ENCODE measurements at places on chromosomes 7 and 10.

- no peak for DNase-seq
Measured at GRCh38 chr10:84292502-84292901, 35.9 kb upstream of the CCSER2 start.

GRCh38 chr7:2172311-2173188 is 60.2 kb downstream of the MAD1L1 start:
- peak; percentile 86 for DNase-seq

GRCh38 chr10:24215196-24215595 is 6.3 kb downstream of the KIAA1217 start:
- no peak for DNase-seq

GRCh38 chr7:148791546-148791945 is 92.5 kb downstream of the EZH2 start:
- no peak for DNase-seq

GRCh38 chr10:129912986-129913695 is 50.9 kb downstream of the EBF3 start:
- DNase-seq = no peak

DNA sequence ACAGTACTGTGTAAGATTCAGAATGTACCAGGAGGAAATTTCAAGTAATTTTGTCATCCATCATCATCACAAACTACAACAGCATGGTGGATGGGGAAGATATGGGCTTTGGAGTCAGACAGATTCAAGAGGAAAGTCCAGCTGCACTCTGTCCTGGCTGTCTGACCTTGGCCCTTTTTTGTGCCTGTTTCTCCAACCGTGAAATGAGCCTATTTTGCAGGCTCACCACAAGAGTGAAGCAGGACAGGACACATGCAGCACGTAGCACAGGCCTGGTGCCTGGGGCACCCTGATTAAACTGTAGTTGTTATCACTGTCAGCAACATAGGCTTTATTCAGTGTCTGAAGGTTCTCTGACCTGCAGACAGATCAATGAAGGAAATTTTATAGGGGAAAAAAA is 37.6 kb downstream of the RHOBTB1 start:
- DNase-seq = no peak

DNA sequence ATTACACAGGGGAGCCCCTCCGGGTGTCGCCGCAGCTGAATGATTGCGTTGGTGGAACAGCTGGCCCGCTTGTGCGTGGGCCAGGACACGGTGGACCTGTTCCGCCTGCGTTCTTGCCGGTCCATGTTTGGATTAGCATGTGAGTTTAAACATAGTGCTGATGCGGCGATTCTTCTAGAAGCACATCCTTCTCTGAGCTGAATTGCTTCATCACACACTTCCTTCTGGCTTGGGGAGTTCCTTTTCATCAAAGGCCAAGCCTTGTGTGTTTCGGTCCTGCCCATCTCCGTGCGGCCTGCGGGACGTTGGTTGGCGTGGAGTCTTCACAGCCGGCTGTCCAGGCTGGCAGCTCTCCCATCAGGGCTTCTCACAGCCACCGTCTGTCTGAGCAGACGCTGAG is 45.5 kb upstream of the SLC29A4 start:
- DNase-seq = peak; percentile 49

- no peak for DNase-seq
Measured at GRCh38 chr7:150727381-150727780, 9.8 kb upstream of the GIMAP5 start.

DNA sequence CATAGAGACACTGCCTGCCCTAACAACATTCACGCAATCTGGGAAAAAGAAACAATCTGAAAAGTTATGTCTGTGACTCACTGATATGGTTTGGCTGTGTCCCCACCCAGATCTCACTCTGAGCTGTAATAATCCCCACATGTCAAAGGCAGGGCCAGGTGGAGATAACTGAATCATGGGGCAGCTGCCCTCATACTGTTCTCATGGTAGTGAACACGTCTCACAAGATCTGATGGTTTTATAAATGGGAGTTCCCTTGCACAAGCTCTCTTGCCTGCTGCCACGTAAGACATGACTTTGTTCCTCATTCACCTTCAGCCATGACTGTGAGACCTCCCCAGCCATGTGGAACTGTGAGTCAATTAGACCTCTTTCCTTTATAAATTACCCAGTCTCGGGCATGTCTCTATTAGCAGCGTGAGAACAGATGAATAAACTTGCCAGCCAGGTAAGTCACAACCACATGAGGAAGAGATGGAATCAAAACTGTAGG is 341.5 kb upstream of the AOAH start:
- no peak for DNase-seq

- no peak for DNase-seq
Measured at GRCh38 chr10:74081941-74082718, 68.5 kb downstream of the AP3M1 start.

- peak; percentile 73 for DNase-seq
Measured at GRCh38 chr10:97072851-97073665, 112.7 kb downstream of the SLIT1 start.

DNA sequence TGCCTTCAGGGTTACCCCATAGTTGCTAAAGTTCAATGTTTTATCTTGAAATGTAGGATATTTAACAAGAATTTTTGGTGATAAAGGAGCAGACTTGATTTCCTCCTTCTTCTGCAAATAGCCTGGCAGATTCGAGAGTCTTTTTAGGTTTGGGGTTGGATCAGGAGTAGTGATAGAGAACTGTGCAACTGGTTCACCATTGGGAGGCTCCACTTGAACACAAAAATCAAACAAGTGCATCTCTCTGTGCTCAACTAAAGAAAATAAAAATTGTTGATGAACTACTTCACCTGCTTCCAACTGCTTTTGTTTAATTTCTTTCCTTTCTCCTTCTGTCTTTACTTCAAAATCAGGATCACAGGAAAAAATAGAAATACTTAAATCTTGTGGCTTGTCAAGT is 58.5 kb downstream of the MACC1 start:
- peak; percentile 9 for DNase-seq

DNA sequence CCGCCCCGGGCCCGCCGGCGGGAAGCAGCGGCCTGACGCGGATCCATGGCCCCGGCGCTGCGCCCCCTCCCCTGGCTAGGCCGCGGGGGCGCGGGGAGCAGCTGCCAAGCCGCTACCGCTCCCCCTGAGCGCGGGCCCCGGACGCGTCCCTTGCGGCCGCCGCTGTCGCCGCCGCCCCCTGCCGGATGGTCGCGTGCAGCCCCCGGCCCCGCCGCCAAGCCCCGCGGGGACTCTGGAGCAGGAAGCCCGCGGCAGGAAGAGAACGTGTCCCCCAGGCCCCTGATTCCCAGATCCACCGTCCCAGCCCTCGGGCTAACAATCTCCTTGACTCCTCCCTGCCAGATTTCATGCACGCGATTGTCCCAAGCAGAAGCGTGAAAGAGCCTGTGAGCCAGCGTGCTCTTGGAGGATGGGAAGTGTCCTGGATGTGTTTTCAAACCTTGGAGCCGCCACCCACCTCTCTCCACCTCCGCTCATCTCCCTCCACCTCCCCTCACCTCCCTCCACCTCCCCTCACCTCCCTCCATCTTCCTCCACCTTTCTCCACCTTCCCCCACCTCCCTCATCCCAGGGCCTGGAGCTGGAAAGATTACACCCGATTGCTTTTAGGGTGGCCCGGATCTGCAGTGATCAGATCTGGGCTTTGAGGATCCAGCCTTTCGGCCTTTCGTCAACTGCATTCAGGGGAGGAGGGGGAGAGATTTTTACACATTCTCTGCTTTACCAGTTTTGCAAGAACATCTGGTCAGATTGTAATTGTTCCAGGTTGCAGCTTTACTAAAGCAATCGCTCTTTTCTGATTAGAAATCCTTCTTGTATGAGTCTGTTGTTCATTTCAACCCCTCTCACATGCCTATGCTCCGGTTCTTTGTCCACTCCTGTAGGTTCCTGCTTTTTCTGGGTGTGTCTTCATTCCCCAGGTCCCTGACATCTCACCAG is 570 bp upstream of the PRTFDC1 start:
- peak; percentile 75 for DNase-seq

- DNase-seq = no peak
Measured at GRCh38 chr10:34430685-34431084, 384.4 kb downstream of the PARD3 start.

- no peak for DNase-seq
Measured at GRCh38 chr10:97643441-97643985, 3.0 kb downstream of the PI4K2A start.

DNA sequence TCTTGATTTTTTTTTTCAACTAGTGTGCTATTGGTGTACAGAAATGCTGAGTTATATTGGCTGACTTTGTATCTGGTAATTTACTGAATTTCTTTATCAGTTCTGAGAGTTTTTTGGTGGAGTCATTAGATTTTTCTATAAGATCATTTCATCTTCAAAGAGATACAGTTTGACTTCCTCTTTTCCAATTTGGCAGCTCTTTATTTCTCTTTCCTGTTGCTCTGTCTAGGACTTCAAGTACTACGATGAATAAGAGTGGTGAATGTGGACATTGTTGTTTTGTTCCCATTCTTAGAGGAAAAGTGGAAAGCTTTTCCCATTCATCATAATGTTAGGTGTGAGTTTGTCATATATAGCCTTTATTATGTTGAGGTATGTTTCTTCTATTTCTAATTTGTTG is 50.2 kb downstream of the LOXL4 start:
- no peak for DNase-seq

All from EL (cell line).